ENCODE measurements at places on chromosomes 12 and 14. TPM values are rescaled to one million over a fixed set of nuclear protein-coding genes. Genes with fewer than 3 reads are reported as not detected.

The P2RX2 gene
- not detected for polyA plus RNA-seq

The ARHGDIB gene
- polyA plus RNA-seq = 73.5 TPM

The DENND5B gene
- 9.6 TPM for polyA plus RNA-seq

The ALX1 gene
- polyA plus RNA-seq = not detected

The TAS2R30 gene
- polyA plus RNA-seq = 0.25 TPM

The ATL1 gene
- 1.4 TPM for polyA plus RNA-seq

The RD3L gene
- polyA plus RNA-seq = 39.6 TPM

The GNB3 gene
- polyA plus RNA-seq = 3.1 TPM

DNA sequence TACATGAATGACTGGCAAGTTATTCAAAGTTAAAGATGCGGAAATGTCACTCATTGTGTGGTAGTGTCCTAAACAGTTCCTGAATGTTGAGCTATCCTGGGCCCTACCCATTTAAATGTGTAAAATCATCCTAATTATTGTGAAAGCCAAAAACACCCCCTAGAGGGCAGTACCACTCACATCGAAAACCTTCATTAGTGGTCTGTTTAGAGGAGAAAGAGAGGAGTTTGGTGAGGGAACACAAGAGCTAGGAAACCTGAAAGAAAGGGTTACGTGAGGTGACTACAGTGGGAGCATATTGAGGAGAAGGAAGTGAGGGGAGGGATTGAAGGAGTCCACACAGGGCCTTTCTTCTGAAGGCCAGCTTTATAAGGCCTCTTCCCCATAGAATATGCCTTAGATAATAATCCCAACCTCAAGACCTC is 2.5 kb upstream of the TEP1 start:
- no peak for DNase-seq

DNA sequence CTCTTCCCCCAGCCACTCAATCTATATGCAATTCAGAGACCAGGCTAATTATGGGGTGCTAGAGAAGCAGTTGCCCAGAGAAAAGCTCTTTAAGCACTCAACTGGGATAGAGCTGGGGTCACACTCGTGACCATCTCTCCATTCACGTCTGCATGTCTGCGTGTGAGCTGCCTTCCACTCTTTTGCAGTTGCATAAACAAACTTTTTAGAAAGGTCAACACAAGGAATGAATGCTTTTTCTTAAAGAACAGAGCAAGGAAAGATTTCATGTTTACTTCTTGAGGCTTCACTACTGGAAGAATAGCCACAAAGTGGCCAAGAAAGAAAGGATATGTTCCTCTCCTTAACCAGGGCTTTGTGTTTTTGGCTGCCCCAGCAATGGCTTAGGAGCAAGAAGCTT is 151.1 kb downstream of the SAMD4A start:
- DNase-seq = no peak

DNA sequence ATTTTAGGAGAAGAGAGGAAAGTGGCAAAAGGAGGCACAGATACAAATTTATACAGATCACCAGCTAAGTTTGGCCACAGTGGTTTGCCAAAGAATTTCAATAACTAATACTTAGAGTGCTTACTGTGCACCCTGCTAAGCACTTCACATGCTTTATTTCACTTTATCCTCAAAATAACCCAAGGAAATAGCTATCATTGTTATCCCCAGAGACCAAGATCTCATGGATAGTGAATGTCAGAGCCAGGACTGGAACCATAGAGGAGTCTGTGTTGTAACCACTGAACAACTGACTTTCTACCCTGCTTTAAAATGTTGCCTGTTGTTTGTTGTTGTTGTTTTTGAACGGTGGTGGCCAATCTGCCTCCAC is 1.3 kb upstream of the TCP11L2 start:
- no peak for DNase-seq

GRCh38 chr14:96125536-96125935 is 79.1 kb upstream of the BDKRB2 start:
- no peak for DNase-seq

- DNase-seq = peak; percentile 86
These were observed 34.5 kb downstream of the VDR start for GRCh38 chr12:47870175-47870781.

- DNase-seq = no peak
These were observed 35.4 kb downstream of the TAOK3 start for GRCh38 chr12:118337194-118337838.

GRCh38 chr12:6613015-6613775 is 6.0 kb upstream of the CHD4 start:
- peak; percentile 92 for DNase-seq

DNA sequence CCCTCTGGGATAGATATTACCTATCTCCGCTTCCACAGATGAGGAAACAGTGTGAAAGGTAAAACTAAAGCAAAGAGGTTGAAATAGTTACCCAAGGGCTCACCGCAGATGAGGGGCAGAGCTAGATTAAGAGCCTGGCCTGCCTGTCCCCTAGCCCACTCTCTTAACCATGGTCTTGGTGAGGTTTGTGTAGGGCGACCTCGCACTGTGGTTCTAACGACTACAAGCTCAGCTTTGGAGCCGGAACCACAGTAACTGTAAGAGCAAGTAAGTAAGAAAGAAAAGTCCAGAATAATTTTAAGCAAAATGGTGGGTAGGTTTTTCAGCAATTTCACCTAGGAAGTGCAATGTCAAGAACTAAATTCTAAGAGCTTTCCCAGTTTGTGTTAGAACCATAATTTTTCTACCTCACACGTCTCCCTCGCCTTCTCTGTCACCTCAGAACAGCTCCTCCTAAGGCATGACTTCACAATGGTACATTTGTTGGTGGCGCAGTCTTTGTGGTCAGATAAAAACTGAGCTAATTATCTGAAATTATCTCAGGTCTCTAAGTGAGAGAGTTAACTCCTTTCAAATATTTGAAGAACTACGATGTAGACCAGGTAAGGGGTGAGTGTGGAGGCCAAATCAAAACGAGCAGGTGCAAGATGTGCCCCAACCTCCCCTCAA is 64.8 kb downstream of the DAD1 start:
- no peak for DNase-seq

GRCh38 chr12:58489394-58489793 is 430.9 kb downstream of the LRIG3 start:
- no peak for DNase-seq

GRCh38 chr12:74794522-74794921 is 256.9 kb downstream of the ATXN7L3B start:
- no peak for DNase-seq

- no peak for DNase-seq
These were observed 22.3 kb upstream of the TDRD9 start for GRCh38 chr14:103905842-103906456.

DNA sequence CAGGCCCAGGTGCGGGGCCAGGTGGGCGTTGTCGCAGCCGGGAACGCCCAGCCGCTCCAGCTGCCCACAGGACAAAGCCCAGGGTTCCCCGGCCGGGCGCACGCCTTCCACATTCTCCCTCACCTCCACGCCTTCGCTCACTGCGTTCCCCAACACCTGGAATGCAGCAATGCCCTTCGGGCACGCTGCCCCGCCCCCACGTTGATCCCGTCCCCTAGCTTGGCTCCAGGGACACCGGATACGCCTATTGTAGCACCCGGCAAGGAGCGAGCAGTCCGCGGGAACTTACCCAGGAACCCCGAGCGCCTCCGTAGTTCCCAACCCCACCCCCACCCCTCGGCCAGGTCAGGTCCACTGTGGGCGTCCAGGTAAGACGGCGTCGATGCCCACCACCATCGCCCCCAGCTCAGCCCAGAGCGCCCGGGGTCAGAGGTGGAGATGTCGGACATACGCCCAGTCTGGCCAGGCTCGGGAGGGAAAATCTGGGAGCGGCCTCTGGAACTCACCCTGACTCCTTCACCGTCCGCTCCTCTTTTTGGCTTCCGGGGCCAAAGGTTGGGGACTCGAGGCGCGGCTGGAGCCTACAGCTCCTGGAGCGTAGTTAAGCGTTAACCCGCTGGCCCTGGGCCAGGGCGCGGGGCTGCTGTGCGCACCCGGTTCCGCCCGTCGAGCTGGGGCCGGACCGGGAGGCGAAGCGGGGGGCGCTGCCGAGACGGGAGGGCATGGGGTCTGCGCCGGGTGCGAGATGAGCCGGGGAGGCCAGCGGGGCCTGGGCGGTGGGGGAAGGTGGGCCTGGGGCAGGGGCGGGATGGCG is 594 bp upstream of the CEP170B start:
- peak; percentile 40 for DNase-seq

- DNase-seq = no peak
These were observed 12.6 kb upstream of the OR8S1 start for GRCh38 chr12:48512855-48513254.

DNA sequence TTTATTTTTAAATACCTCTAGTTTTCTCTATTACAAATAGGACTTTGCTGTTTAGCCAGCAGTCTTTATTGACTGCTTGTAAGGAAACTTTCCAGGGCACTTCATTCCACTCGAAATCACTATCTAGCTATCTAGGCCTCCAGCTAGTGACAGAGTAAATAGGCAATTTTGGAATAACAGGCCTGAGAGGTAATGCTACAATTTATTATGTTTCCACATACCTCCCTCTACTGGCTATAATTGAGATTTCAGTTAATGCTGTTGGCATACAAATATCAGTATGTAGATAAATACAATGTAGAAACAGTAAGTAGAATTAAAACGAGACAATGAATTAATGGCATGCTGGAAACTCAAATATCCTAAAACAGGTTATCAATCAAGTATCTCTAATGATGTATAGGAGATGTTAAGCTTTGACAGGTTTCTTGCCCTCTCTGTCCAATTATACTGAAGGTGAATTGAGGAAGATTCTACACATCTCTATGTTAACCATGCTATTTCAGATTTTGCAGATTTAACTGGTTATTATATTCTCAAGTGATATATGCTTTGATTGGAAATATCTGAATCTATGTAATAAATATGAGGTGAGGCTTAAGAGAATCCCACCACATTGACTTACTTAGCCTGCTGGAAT is 7.2 kb downstream of the DTD2 start:
- DNase-seq = no peak

DNA sequence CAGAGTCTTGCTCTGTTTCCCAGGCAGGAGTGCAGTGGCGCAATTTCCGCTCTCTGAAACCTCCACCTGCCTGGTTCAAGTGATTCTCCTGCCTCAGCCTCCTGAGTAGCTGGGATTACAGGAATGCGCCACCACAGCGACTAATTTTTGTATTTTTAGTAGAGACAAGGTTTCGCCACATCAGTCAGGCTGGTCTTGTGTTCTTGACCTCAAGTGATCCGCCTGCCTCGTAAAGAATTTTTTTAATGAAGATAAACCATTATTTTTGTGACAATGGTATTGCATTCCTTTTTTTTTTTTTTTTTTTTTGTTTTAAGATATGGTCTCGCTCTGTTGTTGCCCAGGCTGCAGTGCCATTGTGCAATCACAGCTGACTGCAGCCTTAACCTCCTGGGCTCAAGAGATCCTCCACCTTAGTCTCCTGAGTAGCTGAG is 25.8 kb downstream of the ACVR1B start:
- no peak for DNase-seq

GRCh38 chr14:57526942-57527341 is 33.3 kb upstream of the CCDC198 start:
- no peak for DNase-seq

DNA sequence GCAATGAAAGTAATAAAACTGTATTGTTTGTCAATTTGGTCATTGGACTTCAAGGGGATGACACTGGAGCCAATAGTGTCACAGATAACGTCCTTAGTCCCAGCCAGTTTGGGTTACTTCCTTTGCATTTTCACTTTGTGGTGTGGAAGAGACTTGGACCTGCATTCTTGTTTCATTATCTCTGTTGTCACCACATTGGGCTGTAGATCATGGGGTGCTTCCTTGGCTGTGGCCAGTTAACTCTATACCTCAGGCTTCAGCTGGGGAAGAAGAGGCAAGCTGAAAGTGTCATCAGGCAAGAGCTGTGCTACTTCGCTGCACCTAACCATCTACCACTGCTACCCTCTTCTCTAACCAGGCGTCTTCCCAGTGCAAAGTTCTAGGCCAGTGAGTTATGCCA is 15.1 kb upstream of the CISTR start:
- no peak for DNase-seq

DNA sequence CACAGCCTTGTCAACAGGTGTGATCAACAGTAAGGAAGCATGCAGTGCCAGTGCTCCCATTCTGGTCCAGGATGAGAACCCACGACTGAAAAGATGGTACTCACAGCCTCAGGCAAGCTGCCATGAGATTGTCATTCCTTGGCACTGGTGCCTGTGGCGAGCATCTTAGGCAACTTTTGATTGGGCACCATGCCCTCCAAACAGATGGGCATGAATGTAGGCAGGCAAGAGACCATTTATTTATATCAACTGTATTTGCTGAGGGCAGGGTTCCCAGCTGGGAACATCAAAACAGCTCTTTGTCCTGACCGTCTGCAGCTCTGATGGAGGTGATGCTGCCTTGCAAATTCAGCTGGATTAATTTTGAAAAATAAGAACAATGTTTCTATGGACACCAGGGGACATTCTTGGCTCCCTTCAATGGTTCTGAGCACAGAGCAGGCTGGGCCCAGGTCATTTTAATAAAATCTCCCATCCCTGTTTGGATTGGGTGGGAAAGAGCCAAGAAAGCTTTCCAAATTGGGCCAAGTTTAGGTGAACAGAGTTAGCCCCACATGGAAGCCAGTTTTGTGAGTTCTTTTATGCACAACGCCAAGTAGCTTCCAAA is 522.5 kb downstream of the RMST start:
- DNase-seq = no peak

- no peak for DNase-seq
These were observed 511.9 kb downstream of the TMEM121 start for GRCh38 chr14:106038263-106038662.

- no peak for DNase-seq
These were observed 193.6 kb upstream of the GARIN6 start for GRCh38 chr12:99453836-99454538.

GRCh38 chr14:36508418-36509068 is 11.5 kb downstream of the NKX2-1 start:
- no peak for DNase-seq

- DNase-seq = no peak
These were observed 44.3 kb upstream of the OR10AD1 start for GRCh38 chr12:48247181-48247966.

DNA sequence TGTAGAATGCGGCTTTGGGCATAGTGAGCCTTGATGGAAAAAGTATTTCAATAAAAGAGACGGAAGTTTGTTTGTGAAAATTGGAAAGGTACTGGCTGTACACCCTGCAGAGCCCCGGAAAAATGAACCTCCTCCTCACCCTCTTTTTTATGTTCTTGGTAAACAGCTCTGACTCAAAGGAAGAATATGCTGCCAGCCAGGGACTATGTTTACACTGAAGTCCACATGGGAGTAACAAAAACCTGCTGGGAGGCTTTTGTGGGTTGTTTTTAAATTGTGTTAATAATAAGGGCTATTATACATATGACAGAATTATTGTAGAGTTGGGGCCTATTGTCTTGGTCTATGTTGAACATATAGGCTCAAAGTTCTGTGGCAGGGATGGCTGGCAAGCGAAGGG is 70.7 kb downstream of the TTC8 start:
- no peak for DNase-seq

Data from right cardiac atrium (tissue), 5 donors.